AML-193 (cell line): ENCODE measurements at places on chromosomes 16 and 17.

DNA sequence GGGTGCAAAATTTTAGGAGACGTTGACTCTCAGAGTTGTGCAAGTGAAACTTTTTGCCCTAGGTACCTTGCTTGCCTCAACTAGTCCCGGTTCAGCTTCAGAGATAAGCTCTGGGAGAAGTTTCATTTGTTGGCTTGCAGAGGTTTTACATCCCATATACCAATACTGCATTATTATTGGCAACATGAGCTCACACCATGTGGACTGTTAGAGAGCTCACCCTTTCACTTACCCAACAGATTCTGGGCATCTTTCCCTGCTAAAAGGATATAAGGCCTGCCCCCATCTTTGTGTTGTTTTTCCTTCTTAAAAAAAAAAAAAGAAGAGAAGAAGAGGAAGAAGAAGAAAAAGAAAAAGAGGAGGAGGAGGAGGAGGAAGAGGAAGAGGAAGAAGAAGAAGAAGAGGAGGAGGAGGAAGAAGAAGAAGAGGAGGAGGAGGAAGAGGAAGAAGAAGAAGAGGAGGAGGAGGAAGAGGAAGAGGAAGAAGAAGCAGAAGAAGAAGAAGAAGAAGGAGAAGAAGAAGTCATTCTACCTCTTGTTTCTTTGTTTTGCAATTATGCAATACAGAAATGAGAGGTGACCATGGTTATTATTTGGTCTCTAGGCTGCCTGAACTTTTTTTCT is 292.6 kb upstream of the IRX3 start:
- no peak for DNase-seq

- DNase-seq: no peak
These were observed 12.6 kb downstream of the UBN1 start for GRCh38 chr16:4859900-4860255.

DNA sequence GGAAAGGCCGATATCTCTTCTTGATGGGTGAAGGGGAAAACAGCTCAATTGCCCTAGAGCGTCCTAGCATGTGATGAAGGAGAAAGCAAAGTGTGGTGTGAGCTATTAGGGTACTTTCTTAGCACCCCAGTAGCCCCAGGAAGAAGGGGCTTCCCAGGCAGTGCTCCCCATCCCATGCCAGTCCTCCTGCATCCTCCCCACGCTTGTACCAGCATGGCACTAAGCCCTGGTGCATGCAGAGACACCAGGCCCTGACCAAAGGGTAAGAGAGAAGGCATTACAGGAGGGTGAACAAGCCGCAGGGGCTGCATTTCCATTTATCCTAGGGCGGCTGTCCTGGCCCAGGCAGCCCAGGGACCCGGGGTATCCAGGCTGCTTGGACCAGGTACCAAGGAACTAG is 3.1 kb downstream of the CYB561 start:
- no peak for DNase-seq

- no peak for DNase-seq
These were observed 4.7 kb downstream of the ITGAE start for GRCh38 chr17:3796110-3796821.

- DNase-seq: no peak
These were observed 17.3 kb downstream of the JPH3 start for GRCh38 chr16:87619360-87620200.

- no peak for DNase-seq
These were observed 3.3 kb upstream of the CACNG5 start for GRCh38 chr17:66831383-66832210.

DNA sequence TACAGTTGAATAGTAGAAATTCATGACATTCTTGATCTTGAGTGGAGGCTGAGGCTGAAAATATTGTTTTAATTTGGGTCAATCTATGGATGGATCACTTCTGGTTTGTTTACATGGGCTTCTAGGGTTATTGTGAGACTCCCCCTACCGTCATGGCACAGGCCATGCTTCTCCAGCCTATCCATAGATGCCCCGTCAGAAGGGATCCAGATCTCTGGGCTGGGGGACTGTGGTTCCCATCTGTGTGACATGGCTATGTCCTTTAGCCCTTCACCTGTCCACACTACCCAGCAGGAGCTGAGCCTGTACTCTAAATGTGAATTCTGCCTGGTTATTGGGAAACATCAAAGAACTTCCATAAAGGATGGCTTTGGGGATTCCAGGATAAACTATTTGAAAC is 160.4 kb downstream of the ABCC12 start:
- no peak for DNase-seq

GRCh38 chr17:76912421-76913164 is 44.4 kb downstream of the MGAT5B start:
- DNase-seq: no peak

GRCh38 chr17:28597606-28598383 is 1.0 kb downstream of the SPAG5 start:
- DNase-seq: peak; percentile 38

DNA sequence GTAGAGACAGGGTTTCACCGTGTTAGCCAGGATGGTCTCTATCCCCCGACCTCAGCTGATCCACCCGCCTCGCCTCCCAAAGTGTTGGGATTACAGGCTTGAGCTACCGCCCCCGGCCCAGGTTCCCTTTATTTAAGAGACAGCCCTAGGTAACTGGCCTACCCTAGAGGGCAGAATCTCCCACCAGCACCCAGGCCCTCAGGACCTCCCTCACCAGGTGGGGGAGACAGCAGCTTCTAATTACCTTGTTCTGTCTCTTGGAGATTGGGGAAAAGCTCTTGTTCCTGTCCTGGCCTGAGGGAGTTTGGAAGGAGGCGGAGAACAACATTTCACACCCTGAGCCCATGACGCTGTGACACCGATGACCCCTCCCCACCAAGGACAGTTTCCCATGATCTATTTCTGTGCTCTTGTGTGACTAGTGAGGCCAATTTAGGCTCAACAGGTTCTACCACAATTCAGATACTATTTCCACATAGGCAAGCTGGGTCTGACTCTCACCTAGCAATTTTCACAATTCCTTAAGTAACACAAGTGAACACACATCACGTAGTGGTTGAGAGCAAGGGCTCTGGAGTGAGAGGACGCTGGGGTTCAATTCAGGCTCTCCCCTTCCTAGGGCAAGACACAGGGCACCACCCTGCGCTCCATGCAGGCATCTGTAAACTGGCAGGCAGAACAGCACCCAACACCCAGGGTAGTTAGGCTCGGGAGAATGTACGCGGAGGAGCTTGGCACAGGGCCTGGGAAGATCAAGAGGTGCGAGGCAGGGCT is 20.4 kb downstream of the HDAC5 start:
- DNase-seq: no peak

DNA sequence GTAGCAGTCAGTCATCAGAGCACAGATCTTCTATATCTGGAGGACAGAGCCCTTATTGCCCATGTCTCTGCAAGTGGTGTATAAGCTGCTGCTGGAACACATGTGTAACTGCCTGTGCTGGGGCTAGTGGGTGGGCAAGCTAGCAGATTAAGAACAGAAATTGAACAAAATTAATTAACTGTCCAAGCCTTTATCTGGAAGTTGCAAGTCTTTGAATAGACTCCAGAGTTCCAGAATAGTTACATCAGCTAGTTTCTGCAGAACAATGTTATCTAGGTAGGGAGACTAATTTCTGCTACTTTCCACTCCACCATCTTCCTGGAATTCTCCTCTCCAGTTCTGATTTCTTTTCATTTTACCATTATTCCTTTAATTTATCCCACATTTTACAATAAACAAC is 287.3 kb downstream of the ZFHX3 start:
- DNase-seq: no peak

- no peak for DNase-seq
These were observed 25.2 kb upstream of the SLC5A11 start for GRCh38 chr16:24820522-24820921.

DNA sequence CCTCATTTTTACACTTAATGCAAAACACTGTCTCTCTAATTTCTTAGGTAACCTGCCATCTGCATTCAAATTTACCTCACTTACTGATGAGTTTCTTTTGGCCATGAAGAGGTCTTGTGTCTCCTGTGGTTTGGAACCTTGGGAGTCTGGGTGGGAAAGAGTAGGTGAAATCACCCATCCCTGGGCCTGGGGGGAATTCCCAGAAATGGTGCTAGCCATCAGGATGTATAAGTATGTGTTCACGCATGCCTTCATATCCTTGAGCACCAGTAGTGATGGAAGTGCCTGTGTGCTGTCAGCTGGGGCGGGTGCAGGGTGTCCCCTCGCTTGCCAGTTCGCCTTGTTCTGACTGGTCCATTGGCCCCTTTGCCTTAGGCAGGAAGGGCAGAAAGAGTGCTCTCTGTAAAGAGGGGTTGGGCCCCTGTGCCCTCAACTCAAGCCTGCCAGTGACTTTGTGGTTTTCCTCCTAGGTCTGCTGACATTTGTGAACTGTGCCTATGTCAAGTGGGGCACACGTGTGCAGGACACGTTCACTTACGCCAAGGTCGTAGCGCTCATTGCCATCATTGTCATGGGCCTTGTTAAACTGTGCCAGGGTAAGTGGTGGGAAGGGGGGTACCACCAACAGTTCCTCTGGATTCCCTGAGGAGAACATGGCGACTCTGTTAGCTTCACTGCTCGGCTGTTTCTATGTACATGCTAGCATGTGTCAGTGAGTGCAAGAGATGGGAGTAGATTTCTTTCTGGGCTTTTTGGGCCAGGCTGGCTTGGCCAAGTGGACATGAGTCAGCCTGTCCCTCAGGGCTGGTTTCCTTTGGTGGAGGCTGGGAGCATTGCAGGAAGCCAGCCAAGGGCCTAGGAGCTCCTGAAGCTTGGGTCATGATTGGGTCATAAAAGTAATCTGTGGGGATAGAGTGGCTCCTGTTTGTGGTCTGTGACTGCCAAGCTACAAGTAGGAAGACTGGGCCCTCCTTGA is 23.2 kb downstream of the SLC7A6OS start:
- no peak for DNase-seq

- DNase-seq: no peak
These were observed 211.7 kb downstream of the XYLT1 start for GRCh38 chr16:17258848-17259713.

- DNase-seq: peak; percentile 74
These were observed 37.7 kb downstream of the DUSP14 start for GRCh38 chr17:37527249-37527851.

- DNase-seq: no peak
These were observed 8.6 kb downstream of the ATP2A3 start for GRCh38 chr17:3955673-3955988.
